ENCODE measurements at places on chromosomes 3 and 15.

DNA sequence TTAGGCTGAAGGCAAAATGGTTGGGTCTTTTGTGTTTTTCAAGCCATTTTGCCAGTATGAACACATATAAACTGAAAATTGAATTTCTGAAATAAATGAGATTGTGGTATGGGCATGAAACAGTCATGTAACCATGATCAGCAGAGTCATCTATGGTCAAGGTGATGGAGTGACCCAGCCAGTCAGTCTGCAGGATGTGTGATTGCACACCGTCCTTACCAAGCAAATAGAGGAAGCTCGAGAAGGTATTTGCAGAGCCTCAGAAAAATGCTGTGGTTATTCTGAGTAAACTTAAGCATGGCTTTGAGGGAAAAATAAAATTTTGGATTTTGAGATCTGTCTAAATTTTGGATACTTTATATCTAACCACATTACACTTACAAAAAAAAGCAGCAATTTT is 95.9 kb upstream of the RNF7 start:
- DNase-seq: no peak

- DNase-seq: no peak
Measured at GRCh38 chr3:192186498-192186897, 540.8 kb downstream of the FGF12 start.

GRCh38 chr3:117645561-117646242 is 936.1 kb downstream of the TUSC7 start:
- DNase-seq: no peak

DNA sequence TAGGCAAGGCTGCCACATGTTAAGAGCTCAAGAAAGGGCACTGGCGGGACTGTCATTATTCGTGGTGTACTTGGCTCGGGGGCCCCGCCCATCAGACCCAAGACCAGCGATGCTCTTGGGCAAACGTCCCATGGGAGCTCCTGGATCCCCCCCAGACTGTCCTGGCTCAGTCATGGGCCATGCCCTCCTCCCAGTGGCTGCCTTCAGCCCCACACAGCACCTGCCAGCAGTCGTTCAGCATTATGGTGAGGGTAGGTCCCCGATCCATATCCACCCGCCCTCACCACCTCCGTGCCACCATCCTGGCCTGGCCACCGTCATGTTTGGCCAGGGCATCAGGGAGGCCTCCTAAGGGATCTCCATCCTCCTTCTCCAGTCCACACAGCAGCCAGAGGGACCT is 51.4 kb upstream of the IQSEC1 start:
- DNase-seq: no peak

DNA sequence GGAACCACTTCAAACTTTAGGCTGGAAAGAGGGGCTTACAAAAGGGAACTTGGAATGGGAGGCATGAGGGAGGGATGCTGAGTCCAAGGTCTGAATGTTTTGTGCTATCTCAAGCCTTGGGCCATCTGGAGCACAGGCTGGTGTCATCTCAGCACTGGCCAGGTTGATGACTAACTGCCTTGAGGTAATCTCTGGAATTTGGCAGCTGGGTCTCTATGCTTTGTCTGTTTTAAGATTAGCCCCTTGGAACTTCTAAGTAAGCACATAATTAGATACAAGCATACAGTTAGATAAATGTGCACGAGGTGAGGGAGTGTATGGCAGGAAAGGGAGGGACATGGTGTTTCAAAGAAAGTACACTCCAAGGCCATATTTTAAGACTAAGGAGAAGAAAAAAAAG is 252.4 kb upstream of the CCDC54 start:
- DNase-seq: no peak

DNA sequence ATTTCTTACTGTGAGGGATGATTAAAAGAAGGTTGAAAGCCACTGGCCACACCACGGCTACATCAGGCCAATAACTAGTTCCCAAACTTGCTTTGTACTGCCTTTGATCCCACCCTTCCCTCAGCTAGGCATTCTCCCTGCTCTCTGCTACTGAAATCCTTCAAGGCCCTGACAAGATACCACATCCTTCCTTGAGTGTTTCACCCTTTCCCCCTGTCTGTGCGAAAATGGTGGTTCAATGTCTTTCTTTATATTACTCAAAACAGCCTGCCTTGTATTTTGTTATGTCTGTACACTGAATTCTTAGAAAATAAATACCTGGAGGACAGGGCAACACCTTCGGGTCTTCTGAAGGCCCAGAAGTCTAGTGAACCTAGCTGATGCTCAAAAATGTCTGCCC is 932 bp upstream of the VPS8 start:
- DNase-seq: no peak

DNA sequence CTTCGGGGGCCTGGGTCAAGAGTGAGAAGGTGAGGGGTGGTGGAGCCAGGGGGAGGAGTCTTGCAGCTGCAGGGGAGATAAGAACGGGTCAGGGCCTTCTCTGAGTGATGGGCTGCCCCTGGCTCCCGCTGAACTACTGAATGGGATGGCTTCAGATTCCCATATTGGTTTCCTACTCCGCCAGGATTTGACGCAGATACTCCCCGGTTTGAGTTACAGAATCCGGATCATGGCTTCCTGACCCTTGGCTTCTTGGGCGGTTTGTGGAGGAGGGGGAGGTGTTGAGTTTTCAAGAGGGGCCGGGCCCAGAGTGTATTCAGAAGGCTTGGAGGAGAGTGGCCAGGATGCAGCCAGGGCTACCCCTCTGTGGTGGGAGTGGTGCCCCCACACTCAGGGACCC is 119.9 kb upstream of the ATP2B2 start:
- DNase-seq: no peak

DNA sequence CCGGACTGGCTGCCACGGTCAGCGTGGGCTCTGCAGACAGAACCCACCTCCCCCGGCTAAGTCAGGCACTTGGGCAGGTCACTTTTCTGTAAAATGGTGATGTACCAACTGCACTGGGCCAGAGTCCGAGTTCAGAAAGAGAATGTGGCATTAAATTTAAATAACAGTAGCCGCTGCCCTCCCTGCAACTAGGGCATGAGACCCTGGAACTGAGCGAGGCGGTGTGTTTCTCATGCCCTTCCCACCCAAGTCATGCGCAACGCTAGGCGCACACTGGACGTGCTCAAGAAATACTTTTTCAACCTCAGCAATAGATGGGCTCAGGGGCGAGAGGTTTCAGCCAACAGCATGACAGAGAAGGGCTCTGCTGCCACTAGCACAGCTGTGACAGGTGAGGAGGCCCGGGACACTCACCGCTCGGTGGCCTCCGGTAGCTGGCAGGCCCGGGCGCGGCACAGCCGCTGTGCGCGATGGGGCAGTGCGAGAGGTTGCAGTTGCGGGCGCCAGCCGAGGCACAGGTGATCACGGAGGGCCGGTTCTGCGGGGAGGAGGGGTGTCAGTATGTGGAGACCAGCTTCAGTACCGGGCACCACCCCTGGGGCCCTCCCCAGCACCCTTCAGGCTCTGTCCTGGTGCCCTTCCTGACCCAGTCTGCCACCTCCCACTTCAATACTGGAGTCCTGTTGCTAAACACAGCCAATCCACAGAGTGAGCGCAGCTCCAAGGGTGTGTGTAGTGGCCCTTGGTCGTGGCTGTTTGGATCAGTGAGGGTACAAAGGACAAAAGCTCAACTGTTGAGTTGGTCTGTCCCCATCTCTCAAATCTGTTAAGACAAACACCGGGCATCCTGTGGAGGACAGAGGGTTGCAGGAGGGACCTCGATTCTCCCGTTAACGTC is 84.5 kb downstream of the VGLL4 start:
- DNase-seq: no peak

- no peak for DNase-seq
Measured at GRCh38 chr15:74977599-74977998, 17.8 kb upstream of the SCAMP5 start.

GRCh38 chr15:76176487-76177085 is 116.8 kb downstream of the TMEM266 start:
- no peak for DNase-seq

GRCh38 chr3:177837951-177838655 is 640.8 kb upstream of the TBL1XR1 start:
- DNase-seq: no peak

DNA sequence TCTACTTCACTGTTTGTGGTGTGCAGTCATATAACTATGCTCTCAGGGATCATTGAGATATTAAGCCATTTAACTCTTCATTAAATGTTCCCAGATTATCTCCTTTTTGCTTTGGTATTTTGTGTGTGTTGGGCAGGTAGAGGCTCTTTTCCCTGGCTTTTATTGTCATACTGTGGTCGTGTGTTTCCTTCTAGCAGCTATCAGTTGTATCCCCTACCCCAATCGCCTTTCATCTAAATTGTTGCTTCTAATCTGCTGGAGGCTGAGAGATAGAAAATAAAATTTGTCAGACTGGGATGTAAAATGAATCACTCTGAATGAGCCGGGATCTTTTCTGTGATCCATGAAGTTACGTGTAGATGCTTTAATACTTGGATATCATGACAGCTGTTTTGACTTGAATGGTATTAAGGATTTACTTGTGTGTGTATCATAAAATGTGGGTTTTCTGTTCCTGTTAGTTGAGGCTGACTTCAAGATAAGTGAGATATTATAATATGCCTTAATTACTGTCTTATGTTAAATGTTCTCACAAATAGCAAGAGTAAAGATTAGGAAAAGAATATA is 9.2 kb downstream of the NFKBIZ start:
- DNase-seq: no peak

GRCh38 chr3:147807776-147808175 is 398.6 kb downstream of the ZIC1 start:
- DNase-seq: no peak

- DNase-seq: no peak
Measured at GRCh38 chr3:107928084-107928445, 162.8 kb downstream of the CD47 start.

DNA sequence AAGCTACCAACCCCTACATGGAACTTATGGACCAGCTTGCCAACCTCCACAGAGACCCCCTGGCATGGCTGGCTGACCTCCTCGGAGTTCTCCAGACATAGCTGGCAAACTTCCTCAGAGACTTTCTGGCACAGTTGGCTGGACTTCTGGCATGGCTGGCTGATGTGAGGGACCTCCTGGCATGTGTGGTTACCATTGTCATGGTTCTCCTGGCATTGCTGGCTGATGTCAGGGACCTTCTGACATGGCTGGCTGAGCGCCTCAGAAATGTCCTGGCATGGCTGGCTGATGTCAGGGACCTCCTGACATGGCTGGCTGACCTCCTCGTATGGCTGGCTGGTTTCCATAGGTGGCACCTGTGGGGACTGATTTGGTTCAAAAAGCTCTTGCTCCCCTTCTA is 17.5 kb downstream of the MAP1A start:
- DNase-seq: no peak

DNA sequence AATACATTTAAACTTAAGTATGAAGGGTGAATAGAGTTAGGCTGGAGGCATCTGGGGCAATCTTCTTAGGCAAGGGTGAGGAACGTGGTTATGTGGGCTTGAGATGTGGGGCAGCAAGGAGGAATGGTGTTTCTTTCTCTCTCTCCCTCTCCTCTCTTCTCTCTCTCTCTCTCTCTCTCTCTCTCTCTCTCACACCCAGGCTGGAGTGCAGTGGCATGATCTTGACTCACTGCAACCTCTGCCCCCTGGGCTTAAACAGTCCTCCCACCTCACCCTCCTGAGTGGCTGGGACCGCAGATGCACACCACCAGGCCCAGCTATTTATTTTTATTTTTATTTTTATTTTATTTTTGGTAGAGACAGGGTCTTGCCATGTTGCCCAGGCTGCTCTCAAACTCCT is 4.0 kb upstream of the MGA start:
- no peak for DNase-seq

- no peak for DNase-seq
Measured at GRCh38 chr3:72042397-72043203, 257.7 kb upstream of the PROK2 start.

GRCh38 chr3:18758047-18758704 is 333.0 kb upstream of the SATB1 start:
- DNase-seq: peak; percentile 39

- DNase-seq: no peak
Measured at GRCh38 chr3:63135367-63135766, 142.7 kb upstream of the SYNPR start.

- DNase-seq: no peak
Measured at GRCh38 chr3:167736264-167736787, 805 bp downstream of the SERPINI1 start.

- no peak for DNase-seq
Measured at GRCh38 chr3:25390605-25391004, 37.5 kb upstream of the RARB start.

- no peak for DNase-seq
Measured at GRCh38 chr3:32349184-32349583, 42.5 kb upstream of the CMTM7 start.

DNA sequence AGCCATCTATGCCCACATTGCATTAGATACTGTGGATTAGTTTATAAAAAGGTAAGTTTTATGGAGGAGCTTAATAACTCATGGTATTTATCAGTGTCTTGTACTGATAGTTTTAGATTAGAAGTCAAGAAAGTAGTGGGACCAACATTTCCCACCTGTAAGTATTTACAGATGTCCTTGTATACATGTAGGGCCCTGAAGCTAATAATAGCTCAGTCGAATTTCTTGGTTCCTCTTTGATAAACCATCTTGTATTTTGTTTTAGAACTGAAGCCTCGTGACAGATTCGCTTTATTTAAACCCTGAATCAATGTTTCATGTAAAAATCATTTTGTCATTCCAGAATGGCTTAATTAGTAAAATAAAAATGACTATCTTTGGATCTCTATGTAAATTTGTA is 73.4 kb downstream of the CRYBG3 start:
- peak; percentile 25 for DNase-seq

DNA sequence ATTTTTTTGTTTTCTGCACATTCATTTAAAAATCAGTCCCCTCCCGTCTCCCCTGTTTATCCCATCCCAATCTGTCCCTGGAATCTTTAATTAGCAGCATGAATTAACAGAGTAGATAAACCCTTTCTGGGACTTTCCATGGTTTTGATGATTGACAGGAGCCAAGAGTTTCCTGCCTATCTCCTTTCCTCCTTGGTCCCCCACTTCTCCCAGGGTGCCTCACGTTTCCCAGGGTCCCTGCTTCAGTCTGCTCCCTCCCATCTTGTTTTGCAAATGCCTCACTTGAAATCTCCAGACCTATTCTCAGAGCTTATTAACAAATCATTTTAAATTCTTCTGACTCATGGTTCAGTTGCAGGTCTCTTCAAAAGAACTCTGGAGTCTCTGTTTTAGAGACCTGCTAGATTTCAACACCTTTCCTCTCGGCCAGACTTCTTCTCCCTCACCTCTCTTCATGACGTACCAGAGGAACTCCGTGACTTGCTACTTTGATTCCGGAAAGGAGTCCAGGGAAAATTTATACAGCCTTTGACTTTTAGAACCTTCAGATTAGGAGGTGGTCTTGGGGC is 238.5 kb downstream of the ITPR1 start:
- no peak for DNase-seq

- no peak for DNase-seq
Measured at GRCh38 chr15:54803987-54804386, 392.8 kb downstream of the RSL24D1 start.

DNA sequence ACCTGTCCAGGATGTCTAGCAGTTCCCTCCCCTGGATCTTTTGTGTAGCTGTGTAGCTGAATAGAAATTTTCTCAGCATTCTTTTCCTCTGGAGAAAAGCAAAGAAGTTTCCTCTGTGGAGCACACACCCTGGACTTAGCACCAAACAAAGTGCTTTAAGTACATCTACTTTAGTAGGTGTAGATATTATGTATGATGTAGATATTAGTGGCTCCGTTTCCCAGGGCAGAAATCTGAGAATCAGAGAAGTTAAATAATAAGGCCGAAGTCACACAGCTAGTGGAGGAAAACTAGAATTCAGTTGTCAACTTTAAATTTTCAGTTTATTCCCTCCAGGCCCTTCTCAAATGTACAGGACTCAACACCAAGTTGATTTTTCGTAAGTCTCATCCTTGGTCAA is 401.7 kb upstream of the NR2F2 start:
- DNase-seq: no peak
